ENCODE measurements at places on chromosomes 12 and 14.

DNA sequence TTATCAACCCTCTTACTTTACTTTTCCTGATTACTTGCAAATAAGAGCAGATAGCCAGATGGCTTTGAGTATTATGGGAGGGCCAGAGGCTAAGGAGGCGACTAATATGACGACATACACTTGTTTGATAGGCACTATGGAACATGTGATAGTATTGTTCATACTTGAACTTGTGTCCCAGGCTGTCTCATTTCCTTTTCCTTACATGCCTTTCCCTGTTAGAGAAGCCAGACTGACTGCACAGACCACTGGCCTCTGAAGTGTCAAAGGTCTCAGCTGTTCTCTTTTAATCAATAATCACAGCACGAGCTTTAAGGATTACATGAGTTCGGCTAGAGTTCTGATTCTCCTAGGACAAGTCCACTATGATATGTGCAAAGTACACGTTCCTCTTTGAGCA, 326.0 kb downstream of the PRKD1 start:
- peaks cover 1% of the 10 kb centered on the region for H3K4me1 ChIP-seq
- no peak overlapping the region for H3K4me3 ChIP-seq
- DNase-seq, result peak; percentile 62
- peaks cover 8% of the 10 kb centered on the region for H3K36me3 ChIP-seq
- H3K27ac ChIP-seq, result peak overlapping the region; percentile 11

- H3K4me1 ChIP-seq, result no peaks in the 10 kb centered on the region
- no peak overlapping the region for H3K27ac ChIP-seq
- peaks cover 2% of the 10 kb centered on the region for H3K27me3 ChIP-seq
- H3K36me3 ChIP-seq, result no peaks in the 10 kb centered on the region
- H3K4me3 ChIP-seq, result no peak overlapping the region
- no peak for DNase-seq
These were observed 248.2 kb downstream of the DPF3 start for GRCh38 chr14:72645706-72646105.

GRCh38 chr14:71062581-71063303, 155.5 kb downstream of the PCNX1 start:
- no peak overlapping the region for H3K4me3 ChIP-seq
- peaks cover 44% of the 10 kb centered on the region for H3K36me3 ChIP-seq
- no peaks in the 10 kb centered on the region for H3K27me3 ChIP-seq

DNA sequence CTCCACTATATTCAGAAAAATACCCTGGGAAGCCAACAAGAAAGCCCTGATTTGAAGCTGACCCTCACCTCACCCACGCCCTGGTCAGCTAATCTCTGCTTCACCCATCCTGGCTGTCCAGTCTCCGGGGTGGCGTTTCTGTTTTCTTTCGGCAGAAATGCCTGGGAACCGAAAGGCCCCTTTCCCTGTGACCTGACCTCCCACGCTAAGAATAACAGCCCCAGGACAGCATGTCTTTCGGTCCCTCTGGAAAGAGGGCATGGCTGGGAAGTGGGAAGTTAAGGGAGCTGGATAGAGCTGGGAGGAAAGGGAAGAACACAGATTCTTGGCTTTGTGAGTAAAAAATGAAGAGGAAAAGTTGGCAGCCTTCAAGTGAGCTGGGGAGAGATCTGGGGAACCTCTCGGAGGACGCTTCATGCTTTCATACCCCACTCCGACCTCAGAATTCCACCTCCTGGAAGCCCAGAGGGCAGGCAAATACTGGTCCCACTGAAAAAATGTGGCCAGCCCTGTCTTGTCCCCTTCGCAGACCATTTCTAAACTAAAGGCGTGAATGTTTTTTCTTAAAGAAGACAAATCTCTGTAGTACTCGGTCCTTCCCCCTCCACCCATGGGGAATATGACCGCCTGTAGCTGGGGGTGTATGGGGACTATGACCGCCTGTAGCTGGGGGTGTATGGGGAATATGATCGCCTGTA, 163.0 kb upstream of the FKBP4 start:
- no peak for DNase-seq
- no peak overlapping the region for H3K27ac ChIP-seq
- no peak overlapping the region for H3K4me3 ChIP-seq
- H3K27me3 ChIP-seq, result peaks cover 8% of the 10 kb centered on the region
- H3K36me3 ChIP-seq, result no peaks in the 10 kb centered on the region

- H3K27me3 ChIP-seq, result peaks cover 2% of the 10 kb centered on the region
- H3K27ac ChIP-seq, result no peak overlapping the region
- DNase-seq, result no peak
These were observed 310.5 kb upstream of the FKBP4 start for GRCh38 chr12:2484141-2484776.

GRCh38 chr12:92444763-92445162, 258.0 kb upstream of the PLEKHG7 start:
- DNase-seq, result no peak
- H3K4me1 ChIP-seq, result peaks cover 13% of the 10 kb centered on the region
- no peak overlapping the region for H3K4me3 ChIP-seq

DNA sequence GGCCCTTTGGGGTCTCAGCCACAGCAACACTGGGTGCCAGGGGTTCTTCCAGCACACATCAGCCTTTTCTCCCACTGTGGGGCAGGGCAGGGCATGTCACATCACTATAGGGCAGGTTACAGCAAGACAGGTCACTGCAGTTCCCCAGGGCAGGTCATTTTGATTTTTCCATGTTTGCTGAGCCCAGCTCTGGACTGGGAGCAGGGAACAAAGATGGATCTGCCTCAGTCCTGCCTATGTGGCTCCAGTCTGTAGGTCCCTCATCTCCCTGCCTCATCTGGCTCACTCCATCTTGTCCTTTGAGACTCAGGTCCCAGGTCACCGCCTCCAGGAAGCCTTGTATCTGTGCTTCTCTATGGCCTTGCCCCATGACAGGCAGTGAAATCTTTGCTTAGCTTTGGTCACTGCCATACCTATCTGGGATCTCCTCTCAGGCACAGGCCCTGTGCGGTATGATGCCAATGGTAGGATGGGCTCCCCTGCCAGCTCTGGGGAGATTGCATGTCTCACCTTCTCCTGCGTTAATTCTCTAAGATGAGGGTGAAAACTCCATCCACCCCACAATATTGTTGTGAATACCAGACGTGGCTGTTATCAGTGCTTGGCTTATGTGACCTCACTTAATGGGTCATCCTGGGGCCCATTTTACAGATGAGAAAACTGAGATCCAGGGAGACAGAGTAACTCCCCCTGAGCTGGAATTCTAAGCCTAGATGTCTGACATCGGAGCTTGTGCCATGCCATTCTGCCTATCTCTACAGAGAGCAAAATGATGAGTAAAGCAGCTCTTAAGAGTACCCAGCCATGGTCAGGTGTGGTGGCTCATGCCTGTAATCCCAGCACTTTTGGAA, 1.5 kb downstream of the SERPINA6 start:
- H3K4me1 ChIP-seq, result peaks cover 21% of the 10 kb centered on the region
- H3K36me3 ChIP-seq, result no peaks in the 10 kb centered on the region
- no peak overlapping the region for H3K27ac ChIP-seq
- DNase-seq, result no peak

DNA sequence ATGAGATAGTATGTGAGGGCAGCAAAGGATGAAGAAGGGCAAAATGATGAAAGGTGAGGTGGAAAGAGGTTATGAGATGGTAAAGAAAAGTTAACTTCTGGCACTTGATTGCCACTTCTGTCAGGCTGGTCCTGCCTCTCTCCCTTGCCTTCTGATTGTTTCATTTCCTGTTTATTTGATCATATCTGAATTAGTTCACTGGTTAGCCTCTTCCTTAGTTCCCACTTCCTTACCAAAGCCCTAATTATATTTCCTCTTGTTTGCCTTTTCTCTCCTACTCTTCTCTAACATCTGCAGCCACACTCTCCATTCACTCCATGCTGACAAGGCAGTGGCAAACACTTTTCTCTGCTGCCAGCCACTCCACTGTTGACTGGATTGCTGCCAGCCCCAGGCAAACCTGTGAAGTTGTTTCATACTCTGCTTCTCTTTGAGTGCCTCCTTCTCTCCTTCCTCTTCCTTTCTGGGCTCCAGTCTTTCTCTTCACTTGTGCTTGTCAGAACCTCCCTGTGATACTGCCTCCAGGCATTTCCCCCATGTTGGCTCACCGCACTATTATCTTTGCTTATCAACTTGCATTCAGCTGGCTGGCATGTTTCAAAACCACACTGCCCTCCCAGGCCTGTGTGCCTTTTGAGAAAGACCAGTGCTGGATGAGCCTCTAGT, 8.1 kb downstream of the PNP start:
- no peaks in the 10 kb centered on the region for H3K27me3 ChIP-seq
- H3K27ac ChIP-seq, result no peak overlapping the region
- no peak overlapping the region for H3K4me3 ChIP-seq
- no peak for DNase-seq
- peaks cover 16% of the 10 kb centered on the region for H3K4me1 ChIP-seq

- peaks cover 79% of the 10 kb centered on the region for H3K27me3 ChIP-seq
- H3K4me1 ChIP-seq, result peaks cover 21% of the 10 kb centered on the region
- no peaks in the 10 kb centered on the region for H3K36me3 ChIP-seq
- no peak for DNase-seq
These were observed 5.4 kb downstream of the DDN start for GRCh38 chr12:48993787-48994186.

GRCh38 chr14:105087963-105088811, 23.0 kb upstream of the GPR132 start:
- H3K36me3 ChIP-seq, result no peaks in the 10 kb centered on the region
- peaks cover 24% of the 10 kb centered on the region for H3K27me3 ChIP-seq
- H3K27ac ChIP-seq, result no peak overlapping the region
- H3K4me1 ChIP-seq, result peaks cover 40% of the 10 kb centered on the region
- DNase-seq, result no peak
- H3K4me3 ChIP-seq, result no peak overlapping the region

DNA sequence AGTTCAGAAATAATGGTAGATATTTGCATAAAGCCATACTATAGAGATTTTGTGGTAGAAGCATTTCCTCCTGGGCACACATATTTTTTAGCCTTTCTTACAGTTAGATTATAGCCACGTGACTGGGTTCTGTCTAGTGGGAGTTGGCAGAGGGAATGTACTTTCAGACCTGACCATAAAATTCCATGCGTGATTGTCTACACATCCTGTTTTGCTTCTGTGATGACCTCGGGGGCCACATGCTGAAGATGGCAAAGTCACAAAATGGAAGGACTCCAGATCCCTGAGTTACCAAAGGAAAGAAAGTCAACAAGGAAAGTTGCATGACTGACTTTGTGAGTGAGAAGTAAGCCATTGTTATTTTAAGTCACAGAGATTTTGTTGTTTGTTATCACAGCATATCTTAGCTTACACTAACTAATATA, 14.6 kb upstream of the MIA2 start:
- peaks cover 11% of the 10 kb centered on the region for H3K4me1 ChIP-seq
- DNase-seq, result peak; percentile 74
- H3K27ac ChIP-seq, result peak overlapping the region; percentile 78

GRCh38 chr12:2769866-2770533, 24.8 kb upstream of the FKBP4 start:
- no peaks in the 10 kb centered on the region for H3K27me3 ChIP-seq
- no peak for DNase-seq
- no peak overlapping the region for H3K27ac ChIP-seq
- H3K4me1 ChIP-seq, result no peaks in the 10 kb centered on the region
- H3K36me3 ChIP-seq, result no peaks in the 10 kb centered on the region

- DNase-seq, result no peak
These were observed 35.0 kb upstream of the SLC24A4 start for GRCh38 chr14:92287987-92288386.

DNA sequence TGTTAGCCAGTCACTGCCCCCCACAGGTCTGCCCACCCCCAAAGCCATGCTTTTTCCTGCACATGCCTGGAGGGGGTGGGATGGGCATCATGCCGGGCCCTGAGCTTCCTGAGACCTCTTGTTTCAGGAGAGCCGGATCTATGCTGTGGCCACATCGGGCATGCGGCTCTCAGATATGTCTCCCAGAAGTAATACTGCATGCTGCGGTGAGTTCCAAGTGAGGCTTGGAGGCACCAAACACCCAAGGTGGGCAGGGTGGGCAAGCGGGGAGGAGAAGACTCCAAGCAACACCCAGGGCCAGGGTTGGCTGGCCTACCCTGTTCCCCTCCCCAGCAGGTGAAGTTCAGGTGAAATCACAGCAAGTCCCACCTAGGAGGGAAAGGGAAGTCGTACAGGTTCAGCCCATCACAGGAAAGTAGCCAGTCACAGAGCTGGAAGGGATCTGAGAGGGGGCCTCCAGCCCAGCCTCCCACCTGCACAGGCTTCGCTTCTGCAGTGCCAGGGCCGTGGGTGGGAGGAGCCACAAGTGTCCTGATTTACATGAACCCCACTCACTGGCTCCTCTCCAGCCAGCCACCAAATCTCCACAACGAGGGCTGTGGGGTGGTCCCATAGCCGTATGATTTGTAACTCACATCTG, 30.9 kb downstream of the PIGH start:
- H3K4me1 ChIP-seq, result peaks cover 19% of the 10 kb centered on the region
- no peak overlapping the region for H3K4me3 ChIP-seq
- H3K27ac ChIP-seq, result no peak overlapping the region

DNA sequence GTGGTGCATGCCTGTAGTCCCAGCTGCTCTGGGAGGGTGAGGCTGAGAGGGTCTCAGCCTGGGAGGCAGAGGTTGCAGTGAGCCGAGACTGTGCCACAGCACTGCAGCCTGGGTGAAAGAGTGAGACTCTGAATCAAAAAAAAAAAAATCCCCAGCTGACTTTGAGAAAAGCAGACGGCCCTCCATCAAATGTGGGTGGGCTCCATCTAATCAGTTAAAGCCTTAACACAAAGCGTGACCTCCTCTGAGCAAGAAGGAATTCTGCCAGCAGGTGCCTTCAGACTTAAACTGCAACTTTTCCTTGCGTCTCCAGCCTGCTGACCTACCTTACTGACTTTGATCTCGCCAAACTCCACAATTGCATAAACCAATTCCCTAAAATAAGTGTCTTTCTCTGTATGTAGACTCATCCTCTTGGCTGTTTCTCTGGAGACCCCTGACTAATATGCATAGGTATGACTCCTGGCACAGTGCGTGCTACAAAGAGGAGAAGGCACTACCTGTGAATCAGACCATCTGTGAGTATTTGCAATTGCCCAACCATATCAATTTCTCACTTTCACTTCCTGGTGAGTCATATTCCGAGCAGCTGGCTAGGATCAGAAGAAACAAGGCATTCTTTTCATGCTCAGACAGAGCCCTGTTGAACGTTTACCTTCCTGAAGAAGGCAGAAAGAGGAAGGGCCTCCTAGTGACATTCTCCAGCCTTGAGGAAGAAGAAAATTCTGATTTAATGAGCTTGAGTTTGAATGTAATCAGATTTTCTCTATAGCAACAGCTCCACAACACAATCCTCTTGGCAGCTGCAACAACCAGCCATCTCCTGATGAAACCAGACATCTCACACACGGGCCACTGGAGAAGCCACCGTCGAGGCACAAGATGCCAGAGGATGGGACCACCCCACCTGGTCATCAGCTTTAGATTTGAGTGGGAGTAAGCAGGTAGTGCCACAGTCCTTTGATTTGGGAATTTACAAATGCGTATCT, 54.3 kb downstream of the CLMN start:
- peak; percentile 91 for DNase-seq
- peak overlapping the region; percentile 67 for H3K27ac ChIP-seq
- no peak overlapping the region for H3K4me3 ChIP-seq
- H3K4me1 ChIP-seq, result peaks cover 21% of the 10 kb centered on the region

DNA sequence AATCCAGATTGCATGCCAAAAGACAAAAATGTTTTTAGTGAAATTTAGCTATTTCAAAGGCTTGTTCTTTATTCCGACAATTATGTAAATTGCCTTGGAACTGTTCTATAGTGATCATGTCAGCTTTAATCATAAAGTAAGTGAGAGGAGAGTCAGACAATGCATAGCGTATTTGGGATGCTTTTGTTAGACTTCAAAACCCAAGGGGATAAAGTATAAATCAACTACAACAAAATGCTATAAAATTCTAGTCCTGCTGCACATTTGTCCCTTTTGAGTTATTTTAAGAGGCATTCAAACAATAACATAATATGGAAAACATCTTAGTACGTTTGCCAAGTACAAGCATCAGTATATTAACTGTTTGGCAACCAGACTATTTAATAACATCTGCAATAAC, 11.3 kb downstream of the RTRAF start:
- no peaks in the 10 kb centered on the region for H3K4me1 ChIP-seq
- no peaks in the 10 kb centered on the region for H3K27me3 ChIP-seq
- H3K4me3 ChIP-seq, result no peak overlapping the region
- DNase-seq, result no peak

Data from large intestine (tissue), 12 donors.